ENCODE measurements at places on chromosomes 1 and 21. TPM values are rescaled to one million over a fixed set of nuclear protein-coding genes. Genes with fewer than 3 reads are reported as not detected.

The CRABP2 gene
- 55.6 TPM for total RNA-seq

- peaks cover 10% of the 10 kb centered on the region for H3K27me3 ChIP-seq
- H3K4me1 ChIP-seq: no peaks in the 10 kb centered on the region
- no peaks in the 10 kb centered on the region for H3K36me3 ChIP-seq
- H3K4me3 ChIP-seq: no peak overlapping the region
Measured at GRCh38 chr1:9490605-9491339, 48.5 kb upstream of the SLC25A33 start.

- no peak overlapping the region for H3K27ac ChIP-seq
- DNase-seq: no peak
- no peaks in the 10 kb centered on the region for H3K36me3 ChIP-seq
- H3K27me3 ChIP-seq: peaks cover 22% of the 10 kb centered on the region
- no peaks in the 10 kb centered on the region for H3K4me1 ChIP-seq
- H3K4me3 ChIP-seq: no peak overlapping the region
Measured at GRCh38 chr1:43128816-43129215, 43.3 kb downstream of the EBNA1BP2 start.

The CHD5 gene
- total RNA-seq: not detected

GRCh38 chr1:37410105-37410504, 64.3 kb upstream of the ZC3H12A start:
- H3K27ac ChIP-seq: no peak overlapping the region
- no peaks in the 10 kb centered on the region for H3K4me1 ChIP-seq
- H3K27me3 ChIP-seq: peaks cover 5% of the 10 kb centered on the region
- H3K36me3 ChIP-seq: no peaks in the 10 kb centered on the region
- H3K4me3 ChIP-seq: no peak overlapping the region
- no peak for DNase-seq

The KLHDC9 gene
- 1.7 TPM for total RNA-seq

GRCh38 chr1:89457046-89457445, 67.6 kb upstream of the LRRC8B start:
- no peak overlapping the region for H3K4me3 ChIP-seq
- H3K27me3 ChIP-seq: peaks cover 3% of the 10 kb centered on the region
- H3K4me1 ChIP-seq: peaks cover 6% of the 10 kb centered on the region
- no peak overlapping the region for H3K27ac ChIP-seq
- H3K36me3 ChIP-seq: no peaks in the 10 kb centered on the region

- peak; percentile 24 for DNase-seq
- H3K27ac ChIP-seq: peak overlapping the region; percentile 66
- H3K27me3 ChIP-seq: no peaks in the 10 kb centered on the region
- H3K4me1 ChIP-seq: peaks cover 76% of the 10 kb centered on the region
- peaks cover 9% of the 10 kb centered on the region for H3K36me3 ChIP-seq
Measured at GRCh38 chr1:178122283-178122682, 28.4 kb downstream of the RASAL2 start.

Data from HFFc6 (cell line).